Putamen (tissue), 1 donor: ENCODE measurements at places on chromosomes 6 and 20.

DNA sequence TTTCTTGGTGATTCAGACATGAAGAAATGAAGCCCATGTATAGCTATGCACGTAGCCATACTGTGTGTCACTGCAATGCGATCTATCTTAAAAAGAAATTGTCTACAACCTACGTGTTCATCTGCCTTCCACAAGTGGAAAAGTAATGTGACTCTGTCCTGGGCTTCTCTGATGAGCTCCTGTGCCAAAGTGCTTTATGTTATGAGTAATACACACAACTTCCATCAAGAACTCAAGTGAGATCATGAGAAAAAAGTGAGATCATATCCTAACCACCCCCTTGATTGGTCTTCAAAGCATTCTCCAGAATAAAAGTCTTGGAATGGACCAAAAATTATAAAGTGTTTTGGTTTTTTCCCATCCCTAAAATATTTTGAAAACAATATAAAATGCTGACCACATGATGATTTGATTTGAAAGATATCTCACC is 114.3 kb downstream of the DST start:
- DNase-seq = no peak

- DNase-seq = no peak
These were observed 738.6 kb upstream of the GJE1 start for GRCh38 chr6:141394125-141394536.

DNA sequence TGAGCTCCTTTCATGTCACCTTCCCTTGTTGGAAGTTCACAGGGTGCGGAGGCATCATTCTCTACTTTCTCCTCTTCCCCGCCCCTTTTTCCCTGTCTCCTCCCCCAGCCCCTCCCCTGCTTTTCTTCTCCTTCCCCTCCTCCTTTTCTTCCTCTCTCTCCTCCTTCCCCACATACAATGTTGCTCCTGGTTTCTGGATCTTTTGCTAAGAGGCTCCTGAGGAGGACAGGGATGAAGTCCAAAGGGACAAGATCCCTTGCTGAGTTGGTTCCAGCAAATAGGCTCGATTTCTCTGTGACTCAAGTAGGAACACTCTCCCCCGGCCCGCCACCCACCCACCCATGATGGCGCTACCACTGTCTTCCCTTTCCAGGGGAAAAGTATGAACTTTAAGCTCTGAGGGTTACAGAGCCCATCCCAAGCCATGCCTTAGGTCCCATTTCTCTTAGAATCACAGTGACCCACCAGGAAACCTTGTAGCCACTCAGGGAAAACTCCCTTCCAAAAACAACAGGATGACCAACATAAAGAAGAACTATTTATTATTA is 852 bp upstream of the TFEB start:
- no peak for DNase-seq

GRCh38 chr6:56643379-56644089 is 845 bp upstream of the DST start:
- DNase-seq = no peak

GRCh38 chr20:35828434-35828833 is 56.6 kb downstream of the PHF20 start:
- no peak for DNase-seq

- no peak for DNase-seq
These were observed 27.3 kb upstream of the SHLD1 start for GRCh38 chr20:5722927-5723326.

DNA sequence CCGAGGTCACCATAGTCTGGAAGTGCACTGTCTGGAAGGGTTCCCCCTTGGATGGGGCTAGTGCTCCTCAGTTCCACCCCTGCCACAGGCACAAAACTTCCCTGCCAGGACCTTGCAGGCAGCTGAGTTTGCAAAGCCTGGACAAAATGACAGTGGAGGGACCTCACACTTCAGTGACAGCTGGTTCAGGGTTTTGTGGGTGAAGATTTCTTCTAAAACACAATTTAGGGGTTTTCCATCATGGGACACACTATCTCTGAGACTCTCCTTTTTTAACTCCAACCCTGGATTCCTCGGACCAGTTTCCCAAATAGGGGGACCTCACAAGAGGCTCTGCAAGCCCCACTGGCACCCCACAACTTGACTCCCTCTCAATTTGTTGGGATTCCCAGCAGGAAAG is 33.6 kb upstream of the PREX1 start:
- DNase-seq = no peak

DNA sequence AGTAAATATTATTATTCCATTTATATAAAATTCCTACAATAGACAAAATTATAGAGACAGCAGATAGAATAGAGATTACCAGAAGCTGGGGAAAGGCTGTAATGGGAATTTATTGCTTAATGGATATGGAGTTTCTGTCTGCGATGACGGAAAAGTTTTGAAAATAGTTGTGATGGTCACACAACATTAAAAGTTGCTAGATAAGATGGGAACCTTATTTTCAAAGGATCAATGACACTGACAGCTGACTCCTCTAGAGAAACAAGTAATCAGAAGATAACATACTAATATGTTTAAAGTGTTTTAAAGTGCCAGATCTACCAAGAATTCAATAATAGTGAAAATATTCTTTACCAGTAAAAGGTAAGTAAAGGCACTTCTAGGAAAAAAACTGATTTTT is 236.3 kb downstream of the HIVEP2 start:
- DNase-seq = no peak

DNA sequence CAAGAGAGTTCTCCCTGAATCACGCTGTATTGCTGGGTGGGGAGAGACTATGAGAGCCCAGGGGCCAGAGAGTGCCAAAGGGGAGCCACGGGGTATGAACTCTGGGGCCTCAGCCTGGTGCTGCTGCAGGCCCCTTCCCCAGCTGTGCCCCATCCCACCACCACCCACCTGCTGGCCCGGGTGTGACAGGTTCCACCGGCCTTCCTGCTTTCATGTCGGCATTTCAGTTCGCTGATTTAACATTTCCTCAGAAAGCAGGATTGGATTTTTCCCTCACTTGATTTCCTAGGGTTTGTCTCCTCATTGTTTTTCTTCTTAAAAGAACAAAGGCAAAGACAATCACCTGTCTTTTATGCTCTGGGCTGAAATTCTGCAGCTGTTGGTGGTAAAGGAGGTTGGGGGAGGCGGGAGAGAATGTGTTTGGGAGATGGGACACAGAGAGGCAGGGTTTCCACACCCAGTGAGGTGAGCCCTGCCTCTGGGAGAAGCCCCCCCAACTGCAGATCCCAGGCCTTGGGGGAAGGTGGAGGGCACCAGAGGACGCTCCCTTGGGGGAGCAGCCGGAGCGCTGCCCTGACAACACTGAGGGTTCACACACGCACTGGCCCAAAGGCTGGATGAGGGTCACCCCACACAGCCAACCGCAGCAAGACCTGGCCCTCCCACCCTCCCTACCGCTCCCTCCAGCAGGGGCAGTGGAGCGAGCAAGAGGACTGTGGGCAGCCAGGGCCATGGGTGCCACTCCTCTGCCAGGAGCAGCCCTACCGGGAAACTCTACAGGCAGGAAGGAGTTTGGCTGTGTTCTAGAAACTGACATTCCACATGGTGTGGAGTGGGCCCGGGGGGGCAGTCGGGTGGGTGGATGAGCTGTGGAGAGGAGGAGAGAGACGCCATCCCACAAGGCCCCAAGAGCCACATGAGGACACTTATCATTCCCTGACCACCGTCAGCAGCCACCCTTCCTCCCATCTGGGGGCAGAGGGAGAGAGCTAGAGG is 10.5 kb upstream of the MLN start:
- DNase-seq = no peak

DNA sequence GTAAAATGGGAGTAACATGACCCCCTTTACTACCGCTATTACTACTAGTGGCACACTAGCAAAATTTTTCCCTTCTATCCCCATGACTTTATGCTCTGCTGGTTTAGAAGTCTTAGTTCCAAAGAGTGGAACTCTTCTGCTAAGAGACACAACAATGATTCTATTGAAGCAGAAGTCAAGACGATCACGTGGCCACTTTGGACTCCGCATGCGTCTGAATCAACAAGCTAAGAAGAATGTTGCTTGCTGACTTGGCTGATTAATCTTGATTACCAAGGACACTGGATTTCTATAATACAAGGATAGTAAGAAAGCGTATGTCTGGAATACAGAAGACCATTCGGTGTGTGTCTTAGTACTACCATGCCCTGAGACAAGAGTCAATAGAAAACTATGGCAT is 244.7 kb upstream of the BTBD3 start:
- DNase-seq = no peak

GRCh38 chr6:90494067-90494780 is 92.6 kb downstream of the MAP3K7 start:
- DNase-seq = no peak
